ENCODE measurements at places on chromosomes 1 and 21. TPM values are rescaled to one million over a fixed set of nuclear protein-coding genes. Genes with fewer than 3 reads are reported as not detected.

- no peak for DNase-seq
These were observed 9.3 kb downstream of the AHCYL1 start for GRCh38 chr1:109993885-109994284.

- DNase-seq: no peak
These were observed 807.1 kb downstream of the USP25 start for GRCh38 chr21:16536643-16537434.

GRCh38 chr1:157485793-157486192 lies 66.5 kb downstream of the FCRL5 start:
- no peak for DNase-seq

- no peak for DNase-seq
These were observed 3.9 kb upstream of the OLFML3 start for GRCh38 chr1:113975211-113975895.

DNA sequence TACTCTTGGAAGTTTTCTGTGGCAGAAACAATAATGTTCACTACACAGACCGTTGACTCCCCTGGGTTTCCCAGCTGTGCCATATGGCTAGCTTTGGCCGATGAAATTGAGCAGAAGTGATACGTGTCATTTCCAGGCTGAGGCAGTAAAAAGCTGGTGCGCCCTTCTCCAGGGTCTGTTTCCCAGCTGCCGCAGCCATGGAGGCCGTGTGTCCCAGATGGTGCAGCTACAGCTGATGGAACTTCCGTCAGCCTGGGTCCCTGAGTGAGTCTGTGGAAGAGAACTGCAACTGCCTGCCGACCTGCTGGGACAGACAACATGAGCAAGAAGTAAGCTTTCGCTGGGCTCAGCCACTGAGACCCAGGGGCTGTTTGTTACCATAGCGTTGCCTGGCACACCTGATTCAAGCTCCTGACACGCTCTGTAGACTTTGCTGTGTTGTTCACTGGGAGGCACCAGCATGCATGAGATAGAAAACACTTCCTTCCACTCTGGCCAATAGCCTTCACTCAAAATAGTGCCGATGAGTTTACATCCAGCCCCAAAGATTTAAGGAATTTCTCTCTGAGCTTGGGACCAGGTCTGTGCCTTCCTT lies 116.3 kb upstream of the SLC25A33 start:
- no peak for DNase-seq

DNA sequence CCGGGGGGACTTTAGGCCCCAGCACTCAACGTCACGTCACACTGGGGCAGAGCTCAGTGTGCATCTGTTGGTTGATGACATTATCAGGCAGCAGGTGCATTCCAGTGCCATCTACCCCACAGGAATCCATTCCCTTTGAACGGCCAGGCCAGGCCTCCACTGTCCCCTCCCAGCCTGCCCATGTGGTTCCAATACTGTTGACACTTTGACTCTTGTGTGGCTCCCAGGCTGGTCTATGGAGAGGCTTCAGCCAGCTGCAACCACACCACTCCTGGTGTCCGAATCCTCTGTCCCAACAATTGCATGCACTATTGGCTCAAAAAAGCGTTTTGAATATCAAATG lies 92.0 kb upstream of the SIM2 start:
- DNase-seq: no peak

- peak; percentile 64 for DNase-seq
These were observed 544.1 kb downstream of the KIF26B start for GRCh38 chr1:245698860-245699259.

- DNase-seq: no peak
These were observed 63.5 kb downstream of the MDM4 start for GRCh38 chr1:204579681-204580080.

GRCh38 chr1:168552961-168553360 lies 9.2 kb upstream of the XCL2 start:
- DNase-seq: no peak

- peak; percentile 59 for DNase-seq
These were observed 90.7 kb upstream of the IFFO2 start for GRCh38 chr1:19046972-19047731.

DNA sequence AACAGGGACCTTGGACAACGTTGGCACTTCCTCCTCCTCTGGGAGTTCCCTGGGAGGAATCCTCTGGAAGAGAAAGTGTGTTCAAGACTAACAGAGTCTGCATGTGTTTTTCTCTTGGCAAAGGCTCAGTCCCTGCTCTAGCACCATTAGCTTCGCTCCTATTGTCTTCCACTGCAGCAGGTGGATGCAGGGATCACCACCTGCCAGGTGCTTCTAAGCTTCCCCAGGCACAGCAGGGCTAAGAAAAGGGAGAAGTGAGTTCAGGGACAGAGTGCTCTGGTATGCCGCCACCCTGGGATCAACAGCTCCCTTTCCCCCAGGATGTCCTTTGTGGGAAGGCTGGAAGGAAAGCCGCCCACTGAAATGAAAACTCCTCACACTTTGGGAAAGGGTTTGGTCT lies 43.9 kb upstream of the IL20 start:
- no peak for DNase-seq

Gene SUMO3
- 52.3 TPM for total RNA-seq

Gene UTS2
- not detected for total RNA-seq
